ENCODE measurements at places on chromosomes 6 and 20. TPM values are rescaled to one million over a fixed set of nuclear protein-coding genes. Genes with fewer than 3 reads are reported as not detected.

KCNK16 gene
- total RNA-seq, result not detected

C20orf173 gene
- not detected for total RNA-seq

HAO1 gene
- total RNA-seq, result not detected

GDAP1L1 gene
- not detected for total RNA-seq

SLC22A23 gene
- 13.7 TPM for total RNA-seq

LINC00237 gene
- not detected for total RNA-seq

VGLL2 gene
- total RNA-seq, result 95.9 TPM

SDC4 gene
- 95.2 TPM for total RNA-seq

MLIP gene
- 140 TPM for total RNA-seq

PPP1R3G gene
- total RNA-seq, result 0.50 TPM

DCBLD1 gene
- total RNA-seq, result 4.0 TPM

ZBTB46 gene
- 4.8 TPM for total RNA-seq

HMGCLL1 gene
- 1.3 TPM for total RNA-seq

TENT5A gene
- 2.1 TPM for total RNA-seq

PSORS1C2 gene
- total RNA-seq, result not detected

NRSN1 gene
- not detected for total RNA-seq

- no peak for DNase-seq
These were observed 125.4 kb downstream of the MAN1A1 start for GRCh38 chr6:119224095-119224701.

- DNase-seq, result no peak
These were observed 5.6 kb downstream of the CST3 start for GRCh38 chr20:23631981-23632710.

DNA sequence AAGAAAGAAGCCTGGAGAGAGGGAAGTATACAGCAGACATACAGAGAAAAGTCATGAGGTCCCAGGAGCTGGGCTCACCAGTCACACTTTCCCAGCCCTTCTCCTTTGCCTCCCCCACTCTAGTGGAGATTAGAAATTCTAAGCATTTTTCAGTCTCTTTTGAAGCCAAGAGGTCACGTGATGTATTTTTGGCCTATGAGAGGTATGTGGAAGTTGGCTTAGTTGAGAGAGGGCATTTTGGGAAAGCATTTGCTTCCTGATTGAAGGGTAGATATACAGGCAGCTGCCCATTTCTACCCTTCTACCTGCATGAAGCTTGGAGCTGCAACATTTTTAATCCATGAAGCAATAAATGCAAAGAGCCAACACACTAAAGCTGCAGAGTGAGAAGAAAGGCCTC, 106.0 kb upstream of the TNFAIP3 start:
- DNase-seq, result no peak

- no peak for DNase-seq
These were observed 616.7 kb downstream of the FRK start for GRCh38 chr6:115443825-115444478.

DNA sequence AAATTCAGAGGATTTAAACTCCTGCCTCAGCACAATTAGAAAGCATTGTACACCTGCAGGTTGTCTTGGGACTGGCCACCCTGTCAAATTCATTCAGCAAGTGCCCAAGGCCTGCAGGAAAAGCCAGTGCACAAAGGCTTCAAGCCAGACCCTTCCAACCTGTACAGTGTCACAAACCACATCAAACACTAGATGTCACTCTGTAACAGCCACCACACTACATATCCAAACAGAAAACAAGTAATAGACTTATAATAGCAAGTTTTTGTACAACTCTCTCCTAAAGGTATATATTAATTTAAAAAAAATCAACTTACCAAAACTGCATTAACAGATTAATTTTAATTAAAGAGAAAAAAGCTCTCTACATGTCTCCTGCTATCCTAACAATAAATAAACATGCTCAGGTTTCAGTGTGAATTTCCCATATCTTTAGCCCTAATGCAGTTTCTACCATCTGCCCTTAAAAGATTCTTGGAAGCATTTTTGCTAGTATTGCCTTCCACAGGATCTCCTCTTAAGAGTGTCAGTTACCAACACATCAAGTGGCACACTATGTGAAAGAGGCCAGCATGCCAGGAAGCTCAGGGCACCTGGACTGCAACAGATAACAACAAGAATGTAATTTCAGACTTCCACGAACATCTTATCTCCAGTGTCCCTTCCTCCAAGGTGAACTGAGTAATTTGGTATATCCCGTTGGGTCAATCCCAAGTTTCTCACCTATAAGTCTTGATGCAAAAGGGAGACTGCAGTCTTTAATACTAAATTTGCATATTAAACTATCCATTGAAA, 47.5 kb downstream of the RALGAPA2 start:
- DNase-seq, result no peak

GRCh38 chr20:22437354-22437753, 147.0 kb downstream of the FOXA2 start:
- DNase-seq, result no peak

GRCh38 chr6:43993881-43994523, 133.2 kb downstream of the MRPL14 start:
- DNase-seq, result peak; percentile 70

- DNase-seq, result no peak
These were observed 33.2 kb downstream of the SLC22A23 start for GRCh38 chr6:3423439-3424184.

DNA sequence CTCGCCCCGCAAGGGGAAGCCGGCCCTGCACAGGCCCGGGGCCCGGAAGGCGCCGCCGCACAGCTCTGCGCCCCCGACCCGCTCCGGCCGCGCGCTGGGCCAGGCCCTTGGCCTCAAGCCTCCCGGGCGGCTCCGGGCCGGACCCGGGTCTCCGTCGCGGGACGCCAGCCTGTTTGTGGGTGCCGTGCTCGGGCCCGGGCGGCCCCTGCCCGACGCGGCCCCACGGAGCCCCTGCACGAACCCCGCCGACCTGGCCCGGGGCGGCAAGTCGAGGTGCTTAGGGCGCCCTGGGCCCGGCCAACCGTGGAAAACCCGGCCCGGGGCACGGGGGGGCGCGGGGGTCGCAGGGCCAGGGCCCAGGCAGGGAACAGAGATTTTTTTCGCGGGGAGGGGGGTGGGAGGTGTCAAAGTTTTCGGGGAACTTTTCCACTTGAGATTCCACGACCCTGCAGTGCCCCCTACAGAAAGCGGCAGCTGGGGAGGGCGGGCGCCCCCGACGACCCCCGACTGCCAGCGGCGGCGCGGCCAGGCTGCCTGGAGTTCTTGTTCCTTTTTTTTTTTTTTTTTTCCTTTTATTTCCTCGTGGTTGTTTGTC, 805 bp upstream of the STX16 start:
- no peak for DNase-seq

DNA sequence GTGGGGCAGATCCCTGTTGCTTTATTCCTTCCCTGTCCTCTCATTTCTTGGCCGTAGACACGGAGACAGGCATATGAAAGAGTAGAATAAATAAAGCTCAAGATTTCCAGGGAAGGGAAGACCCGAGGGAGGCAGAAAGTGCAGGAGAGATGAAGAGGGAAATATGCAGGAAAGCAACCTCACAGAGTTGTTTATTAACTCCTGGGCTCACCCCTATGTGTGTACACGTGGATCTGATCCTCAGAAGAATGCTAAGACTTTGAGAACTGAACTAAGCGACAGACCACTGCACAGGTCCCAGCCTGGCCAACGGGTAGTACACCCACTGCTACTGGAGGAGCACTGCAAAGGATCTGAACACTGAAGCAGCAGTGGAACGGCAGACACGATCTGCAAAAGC, 156.2 kb downstream of the KIF16B start:
- no peak for DNase-seq

DNA sequence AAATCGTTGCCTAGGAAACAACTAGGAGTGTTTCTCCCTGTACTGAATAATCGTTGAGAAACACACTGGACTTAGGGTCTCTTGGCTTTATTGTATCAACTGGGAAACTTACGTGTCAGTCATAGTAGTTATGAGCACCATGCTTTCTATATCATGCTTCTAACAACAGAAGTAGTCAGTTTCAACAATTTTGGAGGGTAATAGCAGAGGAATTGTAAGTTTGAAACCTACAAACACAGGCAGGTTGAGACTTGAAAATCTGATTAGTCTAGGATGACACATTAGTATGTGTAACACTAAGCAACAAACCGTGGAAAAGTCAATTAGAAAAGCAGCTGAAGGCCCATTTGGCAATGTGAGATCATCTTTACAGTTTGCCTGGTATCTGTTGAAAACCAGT, 43.9 kb upstream of the FABP7 start:
- DNase-seq, result no peak

GRCh38 chr6:67127041-67127440, 1420.0 kb upstream of the EYS start:
- DNase-seq, result no peak

DNA sequence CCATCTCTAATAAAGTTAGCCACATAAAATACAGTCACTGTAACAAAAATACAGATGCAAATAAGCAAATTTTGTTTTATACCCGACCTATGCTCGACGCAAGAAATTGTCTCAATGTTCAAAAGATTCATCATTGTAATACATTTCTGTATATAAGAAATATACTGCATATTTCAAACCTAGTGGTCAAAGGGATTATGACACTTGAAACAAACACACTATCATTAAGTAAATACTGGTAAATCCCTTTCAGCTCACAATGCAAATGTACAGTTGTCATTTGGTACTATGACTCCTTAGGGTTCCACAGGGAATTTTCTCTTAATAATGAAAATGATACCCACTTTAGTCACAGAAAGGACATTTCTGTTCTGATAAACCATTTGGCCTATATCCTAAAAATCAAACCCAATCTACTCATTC, 2.2 kb downstream of the HIVEP2 start:
- DNase-seq, result no peak

- DNase-seq, result no peak
These were observed 6.0 kb upstream of the MRAP2 start for GRCh38 chr6:84027340-84028181.

GRCh38 chr20:20161611-20162010, 109.3 kb downstream of the CFAP61 start:
- no peak for DNase-seq

DNA sequence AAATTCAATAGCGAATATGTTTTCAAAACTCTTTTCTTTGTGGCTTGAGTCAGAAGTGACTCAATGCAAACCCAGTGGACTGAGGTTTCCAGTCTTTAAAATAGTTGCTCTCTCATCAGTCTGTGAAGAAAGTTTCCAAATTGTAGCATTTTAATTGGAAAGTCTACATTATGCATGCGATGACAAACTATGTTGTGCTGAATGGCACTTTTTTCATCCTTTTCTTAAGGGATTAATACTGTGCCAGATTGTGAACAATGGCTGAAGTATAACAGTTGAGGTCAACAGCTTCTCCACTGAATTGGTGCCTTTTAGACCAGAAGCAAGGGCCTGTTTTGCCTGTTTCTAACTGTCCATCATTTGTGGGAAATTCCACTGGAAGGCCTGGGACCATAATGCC, 377.1 kb downstream of the BTBD9 start:
- DNase-seq, result no peak

GRCh38 chr6:132320007-132320406, 81.3 kb downstream of the MOXD1 start:
- DNase-seq, result no peak

GRCh38 chr6:131682442-131682841, 18.8 kb downstream of the OR2A4 start:
- DNase-seq, result no peak

- no peak for DNase-seq
These were observed 19.2 kb upstream of the STK38 start for GRCh38 chr6:36566418-36566905.

DNA sequence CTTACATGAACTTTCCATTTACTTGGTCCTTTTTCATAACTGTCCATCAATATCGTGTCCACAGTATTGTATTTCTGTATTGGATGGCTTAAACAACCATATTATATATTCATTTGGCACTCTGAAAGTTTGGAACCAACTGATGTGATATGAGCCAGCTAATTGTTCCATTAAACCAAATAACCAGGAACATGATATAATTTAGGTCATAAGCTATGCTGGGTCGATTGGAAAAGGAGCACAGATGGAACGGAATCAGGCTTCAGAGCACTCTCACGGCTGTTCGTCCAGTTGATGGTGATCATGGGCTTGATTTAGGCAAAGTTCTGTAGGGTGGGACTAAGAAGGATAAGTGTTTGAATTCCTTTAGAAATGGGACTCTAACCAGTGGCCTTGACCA, 142.7 kb downstream of the DNAH8 start:
- DNase-seq, result no peak

- no peak for DNase-seq
These were observed 48.2 kb downstream of the RNASET2 start for GRCh38 chr6:166907871-166908806.

- no peak for DNase-seq
These were observed 19.5 kb downstream of the SDCBP2 start for GRCh38 chr20:1309439-1309847.

DNA sequence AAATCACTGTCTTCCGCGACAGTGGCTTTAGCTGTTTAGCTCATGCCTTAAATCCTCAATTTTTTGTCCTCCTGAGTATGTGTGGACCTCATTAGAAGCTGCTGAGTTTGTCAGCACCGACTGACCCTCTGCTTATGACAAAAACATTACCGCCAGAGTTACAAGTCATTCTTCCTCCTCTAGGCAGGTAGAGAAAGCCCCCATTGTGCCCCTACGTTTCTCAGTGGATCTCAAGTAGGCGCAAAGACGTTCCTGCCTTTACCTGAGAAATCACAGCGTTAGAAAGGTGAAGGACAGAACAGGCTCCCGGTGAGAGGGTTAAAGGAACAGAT, 227.3 kb upstream of the PDE10A start:
- no peak for DNase-seq

DNA sequence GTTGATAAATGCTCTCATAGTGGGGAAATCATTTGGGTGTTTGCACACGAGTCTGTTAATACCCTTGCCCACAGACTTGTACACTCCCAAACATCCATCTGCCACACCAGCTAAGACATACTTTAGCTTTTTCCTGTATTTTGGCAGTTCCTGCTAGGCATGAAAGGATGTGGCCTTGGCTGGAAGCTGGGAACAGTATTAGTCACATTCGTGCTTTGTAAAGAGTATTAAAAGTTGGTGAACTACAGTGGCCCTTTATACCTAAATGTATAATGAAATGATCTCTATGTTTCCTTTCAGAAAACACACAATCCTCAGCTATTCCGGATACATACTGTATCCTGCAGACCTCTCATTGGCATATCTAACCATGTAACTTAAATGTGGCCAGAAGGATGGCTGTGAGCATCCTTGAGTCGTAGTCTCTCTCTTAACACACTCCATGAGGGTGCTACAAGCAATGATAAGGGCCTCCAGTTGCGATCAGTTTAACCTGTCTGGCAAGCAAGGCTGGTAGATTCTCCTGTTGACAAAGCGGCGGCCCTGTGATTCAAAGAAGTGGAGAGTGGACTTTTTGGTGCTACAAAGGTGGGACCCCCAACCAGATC, 1.5 kb downstream of the LEMD2 start:
- no peak for DNase-seq

DNA sequence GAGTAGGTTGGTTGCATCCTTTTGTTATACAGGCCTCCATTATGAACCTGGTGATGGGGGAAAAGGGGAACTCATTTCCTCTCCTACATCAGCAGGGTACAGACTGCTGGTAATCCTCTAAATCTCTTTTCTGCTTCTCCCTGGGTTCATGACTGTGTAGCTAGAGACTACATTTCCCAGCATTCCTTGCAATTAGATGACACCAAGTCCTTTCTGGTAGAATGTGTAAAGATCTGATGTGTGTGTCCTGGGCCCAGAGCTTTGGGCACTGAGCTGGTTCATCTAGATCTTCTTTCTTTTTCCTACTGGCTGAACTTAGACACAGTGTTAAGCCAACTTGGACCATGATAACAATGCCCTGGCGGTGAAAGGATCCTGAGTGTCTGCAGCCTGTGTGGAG, 104.7 kb upstream of the IFNGR1 start:
- DNase-seq, result no peak

- no peak for DNase-seq
These were observed 100.3 kb downstream of the REV3L start for GRCh38 chr6:111382476-111383294.
